Stimulated activated CD8-positive, alpha-beta memory T cell treated with anti-CD3 and anti-CD28 coated beads, Interleukin-7, amount 100 ng/mL, for 48 hours (primary cell): ENCODE measurements at places on chromosomes 2 and 18.

DNA sequence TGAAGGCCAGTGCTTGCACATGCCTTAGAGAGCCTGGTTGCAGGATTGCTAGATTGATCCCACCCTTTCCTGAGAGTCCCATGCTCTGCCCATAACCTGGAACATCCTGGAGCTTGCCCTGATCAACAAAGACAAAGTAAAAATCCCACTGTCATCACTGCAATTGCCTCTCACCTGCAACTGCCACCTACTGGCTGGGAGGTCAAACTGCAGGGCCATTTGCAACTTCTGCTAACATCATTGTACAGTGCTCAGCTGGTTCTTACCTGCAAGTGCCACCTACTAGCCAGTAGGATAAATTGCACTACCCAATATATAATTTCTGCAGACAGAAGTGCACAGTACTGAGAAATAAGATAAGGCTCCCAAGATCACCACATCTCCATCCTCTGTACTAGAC lies 947.5 kb downstream of the CPS1 start:
- DNase-seq, result no peak

GRCh38 chr2:241850544-241851324 lies 8.0 kb downstream of the PDCD1 start:
- DNase-seq, result no peak

- no peak for DNase-seq
Measured at GRCh38 chr2:28653892-28654662, 97.6 kb upstream of the PPP1CB start.

DNA sequence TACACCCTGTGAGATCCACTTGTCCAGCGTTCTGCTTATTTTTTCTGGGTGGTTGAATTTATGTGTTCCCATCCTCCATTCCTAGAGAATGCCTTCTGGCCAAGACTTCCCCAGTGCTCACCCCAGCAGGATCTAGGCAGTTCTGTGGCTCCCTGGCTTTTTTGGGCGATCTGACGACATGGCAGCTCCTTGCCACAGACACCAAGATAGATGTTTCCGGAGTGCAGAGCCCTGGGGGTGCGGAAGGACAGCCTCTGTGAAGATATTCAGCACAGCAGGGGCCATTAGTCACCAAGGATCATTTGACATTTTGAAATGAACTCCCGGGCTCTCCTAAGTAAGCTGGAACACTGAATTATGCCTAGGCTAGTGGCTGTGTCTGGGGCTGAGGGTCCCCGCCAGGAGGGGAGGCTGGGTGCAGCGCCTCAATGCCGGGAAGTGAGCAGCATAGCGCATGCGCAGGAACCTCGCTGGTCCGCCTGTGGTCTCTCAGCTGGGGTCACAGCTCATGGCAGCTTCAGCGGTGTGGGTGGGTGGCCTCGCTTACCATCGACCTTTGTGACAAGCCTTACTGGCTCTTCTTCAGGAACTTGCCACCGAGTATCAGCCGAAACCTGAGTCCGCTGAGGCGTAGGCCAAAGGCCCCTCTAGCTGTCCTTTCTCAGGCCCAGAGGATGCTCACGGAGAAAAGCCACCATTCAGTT lies 60.3 kb downstream of the MEX3C start:
- DNase-seq, result no peak

DNA sequence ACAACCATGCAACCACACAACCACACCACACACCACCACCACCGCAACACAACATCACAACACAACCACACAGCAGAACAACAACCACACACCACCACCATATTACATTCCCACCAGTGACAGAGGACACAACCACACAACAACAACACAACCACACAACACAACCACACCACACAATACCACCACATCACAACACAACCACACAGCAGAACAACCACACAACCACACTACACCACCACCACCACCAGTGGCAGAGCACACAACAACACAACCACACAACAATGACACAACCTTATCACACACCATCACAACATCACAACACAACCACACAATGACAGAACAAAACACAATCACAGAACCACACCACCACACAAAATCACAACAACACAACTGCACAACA lies 313.0 kb upstream of the MYT1L start:
- DNase-seq, result no peak

GRCh38 chr18:26471027-26471426 lies 77.3 kb downstream of the KCTD1 start:
- DNase-seq, result no peak

DNA sequence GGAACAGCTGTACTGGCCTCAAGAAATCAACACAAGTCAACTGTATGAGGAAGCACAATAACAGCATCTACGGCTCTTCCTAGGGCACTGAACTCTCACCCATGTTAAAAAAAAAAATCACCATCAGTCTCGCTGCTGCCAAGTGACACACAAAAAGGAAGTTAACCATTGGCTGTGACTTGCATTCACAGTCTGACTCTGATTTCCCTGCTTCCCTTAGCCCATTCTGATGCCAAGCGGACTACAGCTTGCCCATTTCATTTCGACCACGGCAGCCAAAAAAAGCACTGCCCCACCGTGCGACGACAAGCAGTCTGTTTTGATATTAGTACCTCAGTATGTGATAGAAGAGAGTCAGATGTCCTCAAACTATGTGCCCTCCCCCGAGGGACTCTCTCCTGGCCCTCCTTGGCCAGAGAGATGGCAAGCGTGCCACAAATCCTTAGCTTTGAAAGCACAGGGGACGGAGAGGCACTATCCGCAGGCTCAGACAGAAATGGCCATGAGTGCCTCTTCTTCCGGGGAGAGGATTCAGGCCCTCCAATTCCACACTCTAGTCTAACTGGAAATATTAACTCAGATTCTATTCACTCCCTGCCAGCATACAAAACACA lies 250.0 kb downstream of the TCF4 start:
- no peak for DNase-seq

GRCh38 chr2:154495455-154495868 lies 203.0 kb upstream of the KCNJ3 start:
- no peak for DNase-seq

DNA sequence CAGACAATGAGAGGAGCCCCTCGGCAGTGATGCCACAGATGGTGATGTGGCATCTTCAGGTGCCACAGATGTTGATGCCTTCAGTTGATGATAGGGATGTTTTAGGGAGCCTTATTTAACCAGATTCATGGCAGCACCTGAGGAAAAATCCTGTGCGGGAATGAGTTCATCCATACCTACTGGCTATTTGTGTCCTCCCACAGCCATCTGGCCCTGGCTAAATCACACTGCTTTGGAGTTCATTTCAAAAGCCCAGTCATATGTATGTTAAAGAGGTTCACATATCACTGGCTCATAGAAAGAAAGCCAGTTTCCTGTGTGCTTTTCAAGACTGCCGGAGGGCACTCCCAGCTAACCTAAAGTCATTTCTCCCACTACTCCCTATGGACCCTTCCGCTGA lies 131.3 kb downstream of the MCFD2 start:
- DNase-seq, result no peak
